ENCODE measurements at places on chromosomes 5 and 9. TPM values are rescaled to one million over a fixed set of nuclear protein-coding genes. Genes with fewer than 3 reads are reported as not detected.

NAIF1 gene
- total RNA-seq = 4.5 TPM

AMACR gene
- total RNA-seq = 5.5 TPM

GPR150 gene
- total RNA-seq = not detected

DNA sequence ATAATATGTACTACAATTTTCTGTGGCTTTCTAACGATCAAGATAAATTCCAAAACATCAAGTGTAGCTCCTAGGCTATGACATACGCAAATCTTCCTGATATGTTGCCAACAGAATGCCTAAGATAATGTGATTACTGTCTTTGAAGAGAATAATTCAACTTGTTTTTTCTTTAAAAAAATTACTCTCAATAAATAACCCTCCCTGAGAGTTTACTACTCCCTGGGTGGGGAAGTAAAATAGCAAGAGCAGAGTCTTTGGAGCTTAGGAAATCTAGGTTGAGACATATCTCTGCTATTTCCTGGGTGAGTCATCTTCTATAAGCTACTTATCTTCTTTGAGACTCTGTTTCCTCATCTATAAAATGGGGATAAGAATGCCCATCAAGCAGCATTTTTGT lies 201.2 kb downstream of the ACTL7B start:
- no peak for DNase-seq

DNA sequence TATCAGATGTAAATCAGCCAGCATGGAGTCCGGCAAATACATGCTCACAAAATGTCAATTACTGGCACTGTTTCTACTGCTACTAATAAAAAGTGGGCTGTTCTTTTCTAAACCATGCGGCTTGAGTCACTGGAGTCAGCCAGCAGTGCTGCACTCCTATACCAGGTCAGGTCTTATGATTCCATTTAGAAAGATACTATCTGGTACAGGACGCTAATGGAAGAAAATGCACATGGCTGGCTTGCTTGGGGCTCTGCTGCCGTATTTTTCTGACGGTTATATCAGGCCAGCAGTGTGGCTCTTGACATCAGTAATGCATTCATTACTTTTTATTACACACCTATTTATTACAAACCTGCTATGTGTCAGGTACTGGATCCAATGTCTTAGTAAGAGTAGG lies 74.3 kb downstream of the NDFIP1 start:
- DNase-seq = no peak

GRCh38 chr9:109276469-109277440 lies 44.1 kb downstream of the EPB41L4B start:
- DNase-seq = no peak

DNA sequence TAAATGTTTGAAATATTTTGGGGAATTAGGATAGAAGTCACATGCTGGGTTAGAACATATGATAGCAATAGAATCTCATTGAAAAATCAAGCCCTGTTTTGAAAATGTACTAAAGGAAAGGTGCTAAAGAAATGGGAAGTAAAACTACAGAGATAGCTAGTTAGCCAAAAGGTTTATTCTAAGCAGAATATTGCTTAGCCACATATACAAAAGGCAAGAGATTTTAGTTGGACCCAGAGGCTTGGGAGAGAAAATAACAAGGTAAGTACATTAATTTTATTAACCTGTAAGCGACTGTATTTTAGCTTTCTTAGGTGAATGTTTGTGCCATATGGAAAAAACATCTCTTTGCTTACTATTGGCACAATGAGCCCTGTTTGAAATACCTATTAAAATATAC lies 108.3 kb downstream of the RPS23 start:
- no peak for DNase-seq

DNA sequence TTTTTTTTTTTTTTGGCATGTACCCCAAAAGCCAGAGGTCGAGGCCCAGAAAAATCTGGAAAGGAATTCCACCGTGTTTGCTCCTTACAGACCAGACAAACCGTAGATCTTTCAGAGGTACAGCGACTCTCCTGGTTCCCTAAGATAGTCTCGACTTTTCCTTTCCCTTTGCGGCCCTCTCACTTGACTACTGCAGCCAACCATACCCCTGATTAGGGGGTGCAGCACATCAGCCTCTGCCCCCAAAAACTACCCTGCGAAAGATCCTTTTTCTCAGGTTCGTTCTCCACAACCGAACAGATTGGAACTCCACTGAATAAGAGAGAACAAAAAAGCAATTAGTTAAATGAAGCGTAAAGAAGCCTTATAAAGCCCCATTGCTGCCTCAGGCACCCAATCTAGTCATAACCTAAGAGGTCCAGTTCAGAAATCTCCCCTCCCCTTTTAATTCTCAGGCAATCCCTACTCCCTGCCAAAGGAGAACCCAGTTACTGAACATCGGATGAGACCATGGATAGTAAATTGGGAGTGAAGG lies 379 bp upstream of the TICAM2 start:
- no peak for DNase-seq
